ENCODE measurements at places on chromosomes 7 and 10.

DNA sequence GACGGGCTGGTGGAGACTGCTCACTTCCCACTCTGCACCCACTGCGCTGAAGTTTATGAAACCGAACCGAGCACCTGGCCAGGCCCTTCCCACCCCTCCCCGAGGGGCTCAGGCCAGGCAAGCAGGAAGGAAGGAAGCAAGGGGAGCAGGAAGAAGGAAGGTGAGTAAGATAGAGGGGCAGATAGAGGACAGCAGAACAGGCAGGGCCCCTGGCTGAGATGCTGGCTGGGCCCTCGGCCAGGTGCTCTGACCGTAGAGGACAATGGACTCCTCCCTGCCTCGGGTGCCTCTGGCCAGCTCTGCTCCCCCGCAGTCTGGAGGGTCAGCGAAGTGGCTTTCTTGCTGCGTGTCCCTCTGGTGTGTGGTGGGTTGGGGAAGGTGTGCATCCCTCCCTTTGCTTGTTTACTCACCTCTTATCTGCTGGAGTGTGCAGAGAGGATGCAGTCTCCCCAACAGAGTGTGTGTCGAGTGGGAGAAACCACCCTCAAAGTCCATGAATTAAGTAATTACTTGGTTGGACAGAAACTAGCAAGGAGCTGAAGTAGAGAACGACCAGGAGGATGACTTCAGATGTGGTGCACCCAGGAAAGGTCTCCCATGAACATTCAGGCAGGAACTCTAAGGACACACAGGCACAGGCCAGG is 82.8 kb upstream of the PPP2R2D start:
- no peak overlapping the region for H3K27ac ChIP-seq
- H3K27me3 ChIP-seq, result no peaks in the 10 kb centered on the region
- no peaks in the 10 kb centered on the region for H3K4me1 ChIP-seq
- DNase-seq, result no peak
- H3K4me3 ChIP-seq, result no peak overlapping the region

DNA sequence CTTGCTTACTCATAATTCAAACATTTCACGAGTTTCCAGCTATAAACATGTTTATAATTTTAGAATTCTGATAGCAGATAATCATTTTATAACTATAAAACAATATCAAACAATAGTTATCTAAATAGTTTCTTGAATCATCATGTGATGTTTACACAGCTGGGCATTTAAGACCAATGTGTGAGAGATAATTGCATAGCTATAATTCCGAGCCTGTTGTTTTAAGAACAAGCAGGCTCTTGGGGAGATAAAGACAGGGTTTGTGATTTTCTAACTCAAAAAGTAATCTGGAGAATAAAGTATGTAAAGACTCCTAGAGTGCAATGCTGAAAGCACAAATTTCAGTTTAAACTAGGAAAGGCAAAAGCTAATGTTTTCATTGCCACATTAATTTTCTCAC is 331.2 kb downstream of the LRRTM3 start:
- H3K27ac ChIP-seq, result no peak overlapping the region
- no peaks in the 10 kb centered on the region for H3K36me3 ChIP-seq
- H3K4me3 ChIP-seq, result no peak overlapping the region

GRCh38 chr7:16817536-16817935 is 12.7 kb upstream of the AGR2 start:
- no peak overlapping the region for H3K27ac ChIP-seq
- H3K4me1 ChIP-seq, result no peaks in the 10 kb centered on the region
- H3K36me3 ChIP-seq, result no peaks in the 10 kb centered on the region
- no peak overlapping the region for H3K4me3 ChIP-seq

DNA sequence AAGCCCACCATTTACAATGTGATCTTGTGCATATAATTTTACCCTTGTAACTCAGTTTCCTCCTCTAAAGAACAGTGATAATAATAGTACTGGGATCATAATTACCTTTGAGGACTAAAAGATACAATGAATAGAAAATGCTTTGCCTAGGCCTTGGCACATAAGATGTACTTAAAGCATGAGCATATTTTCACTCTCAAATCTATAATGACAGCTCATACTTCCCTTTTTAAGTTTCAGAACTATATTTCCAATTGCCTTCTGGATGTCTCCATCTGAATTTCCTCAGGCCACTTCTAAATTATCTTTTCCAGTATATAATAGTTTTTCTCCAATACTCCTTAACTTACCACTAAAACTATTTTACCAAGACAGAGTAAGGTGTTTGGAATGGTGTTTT is 13.3 kb upstream of the ITGB8 start:
- no peaks in the 10 kb centered on the region for H3K4me1 ChIP-seq
- H3K36me3 ChIP-seq, result no peaks in the 10 kb centered on the region
- no peak for DNase-seq
- peaks cover 9% of the 10 kb centered on the region for H3K27me3 ChIP-seq

DNA sequence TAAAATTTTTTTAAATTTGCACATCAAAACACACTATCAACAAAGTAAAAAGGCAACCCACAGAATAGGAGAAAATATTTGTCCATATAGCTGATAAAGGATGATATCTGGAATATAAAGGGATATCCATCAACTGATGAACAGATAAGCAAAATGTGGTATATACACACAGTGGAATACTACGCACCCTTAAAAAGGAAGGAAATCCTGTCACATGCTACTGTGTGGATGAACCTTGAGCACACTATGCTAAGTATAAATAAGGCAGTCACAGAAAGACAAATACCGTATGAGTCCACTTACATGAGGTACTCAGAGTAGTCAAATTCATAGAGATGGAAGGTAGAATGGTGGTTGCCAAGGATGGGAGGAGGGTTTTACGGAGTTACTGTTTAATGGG is 37.7 kb downstream of the ARHGAP19 start:
- H3K27me3 ChIP-seq, result no peaks in the 10 kb centered on the region
- H3K4me1 ChIP-seq, result no peaks in the 10 kb centered on the region
- H3K36me3 ChIP-seq, result peaks cover 47% of the 10 kb centered on the region
- no peak overlapping the region for H3K27ac ChIP-seq
- DNase-seq, result no peak

DNA sequence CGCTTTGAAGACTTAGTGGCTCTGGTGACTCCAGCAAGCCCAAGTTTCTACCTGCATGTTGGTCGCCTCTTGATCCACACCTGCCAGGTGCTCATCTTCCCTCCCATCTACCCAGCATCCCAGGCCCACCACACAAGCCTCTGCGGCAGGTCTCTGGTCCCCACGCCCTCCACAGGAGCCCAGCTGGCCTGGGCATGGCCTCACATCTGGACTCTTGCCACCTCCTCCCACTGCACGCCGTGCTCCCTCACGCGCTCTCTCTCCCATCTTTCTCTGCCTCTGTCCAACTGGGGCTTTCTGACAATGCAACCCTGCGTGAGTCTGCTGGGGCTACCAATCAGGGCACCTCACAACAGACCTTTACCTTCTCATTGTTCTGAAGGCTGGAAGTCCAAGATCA is 50.2 kb upstream of the FGFR2 start:
- H3K4me1 ChIP-seq, result no peaks in the 10 kb centered on the region
- H3K27ac ChIP-seq, result no peak overlapping the region
- H3K4me3 ChIP-seq, result no peak overlapping the region

- H3K27me3 ChIP-seq, result no peaks in the 10 kb centered on the region
- no peak overlapping the region for H3K4me3 ChIP-seq
- no peak overlapping the region for H3K27ac ChIP-seq
- no peak for DNase-seq
- no peaks in the 10 kb centered on the region for H3K4me1 ChIP-seq
These were observed 264.2 kb downstream of the HPSE2 start for GRCh38 chr10:98971464-98971863.

GRCh38 chr10:89814278-89814677 is 112.9 kb downstream of the KIF20B start:
- DNase-seq, result no peak
- H3K27ac ChIP-seq, result no peak overlapping the region
- no peak overlapping the region for H3K4me3 ChIP-seq
- H3K36me3 ChIP-seq, result no peaks in the 10 kb centered on the region
- H3K4me1 ChIP-seq, result no peaks in the 10 kb centered on the region

- H3K36me3 ChIP-seq, result no peaks in the 10 kb centered on the region
- DNase-seq, result peak; percentile 19
- H3K27ac ChIP-seq, result no peak overlapping the region
- H3K27me3 ChIP-seq, result peaks cover 23% of the 10 kb centered on the region
- no peak overlapping the region for H3K4me3 ChIP-seq
These were observed 14.8 kb upstream of the PRR15 start for GRCh38 chr7:29548823-29549222.

GRCh38 chr10:50536617-50537240 is 87.0 kb downstream of the SGMS1 start:
- peaks cover 53% of the 10 kb centered on the region for H3K4me1 ChIP-seq
- peak overlapping the region; percentile 40 for H3K27ac ChIP-seq
- DNase-seq, result peak; percentile 41
- no peak overlapping the region for H3K4me3 ChIP-seq
- H3K36me3 ChIP-seq, result peaks cover 5% of the 10 kb centered on the region
- no peaks in the 10 kb centered on the region for H3K27me3 ChIP-seq

DNA sequence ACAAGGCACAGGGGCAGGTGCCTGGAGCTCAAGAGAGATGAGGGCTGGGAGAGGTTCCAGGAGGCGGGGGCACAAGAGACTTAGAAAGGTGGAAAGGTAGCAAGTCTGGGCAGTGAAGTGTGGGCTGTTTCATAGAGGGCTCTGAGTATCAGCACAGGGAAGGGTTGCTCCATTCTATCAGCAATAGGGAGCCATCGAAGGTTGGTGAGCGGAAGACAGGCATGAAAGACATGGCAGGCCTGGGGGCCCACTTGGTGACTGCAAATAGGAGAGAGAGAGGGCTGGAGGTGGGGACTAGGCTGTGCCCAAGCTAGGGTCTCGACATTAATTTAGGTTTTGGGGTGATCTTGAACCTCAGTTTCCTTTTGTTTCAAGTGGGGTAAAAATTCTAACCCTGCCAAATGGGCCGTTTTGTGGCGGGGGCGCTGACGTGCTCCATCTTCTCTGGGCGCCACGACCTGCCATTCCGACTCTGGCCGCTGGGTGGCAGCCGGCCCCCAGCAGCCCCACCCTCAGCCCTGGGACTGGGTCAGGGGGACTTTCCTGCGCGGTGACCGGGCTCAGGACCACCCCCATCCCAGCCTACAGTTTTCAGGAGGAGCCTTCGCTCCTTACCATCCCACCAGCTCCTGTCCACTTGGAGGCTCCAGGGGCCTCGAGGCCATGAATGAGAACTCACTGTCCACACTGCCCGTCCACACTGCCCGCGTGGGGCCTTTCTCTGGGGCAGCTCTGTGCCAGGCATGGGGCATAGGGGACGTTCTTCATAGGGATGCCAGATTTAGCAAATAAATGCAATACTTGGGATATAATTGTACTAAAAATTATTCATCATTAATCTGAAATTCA is 37.2 kb upstream of the PCBD1 start:
- peaks cover 6% of the 10 kb centered on the region for H3K4me1 ChIP-seq
- no peak overlapping the region for H3K4me3 ChIP-seq
- DNase-seq, result peak; percentile 87
- peaks cover 4% of the 10 kb centered on the region for H3K27me3 ChIP-seq

DNA sequence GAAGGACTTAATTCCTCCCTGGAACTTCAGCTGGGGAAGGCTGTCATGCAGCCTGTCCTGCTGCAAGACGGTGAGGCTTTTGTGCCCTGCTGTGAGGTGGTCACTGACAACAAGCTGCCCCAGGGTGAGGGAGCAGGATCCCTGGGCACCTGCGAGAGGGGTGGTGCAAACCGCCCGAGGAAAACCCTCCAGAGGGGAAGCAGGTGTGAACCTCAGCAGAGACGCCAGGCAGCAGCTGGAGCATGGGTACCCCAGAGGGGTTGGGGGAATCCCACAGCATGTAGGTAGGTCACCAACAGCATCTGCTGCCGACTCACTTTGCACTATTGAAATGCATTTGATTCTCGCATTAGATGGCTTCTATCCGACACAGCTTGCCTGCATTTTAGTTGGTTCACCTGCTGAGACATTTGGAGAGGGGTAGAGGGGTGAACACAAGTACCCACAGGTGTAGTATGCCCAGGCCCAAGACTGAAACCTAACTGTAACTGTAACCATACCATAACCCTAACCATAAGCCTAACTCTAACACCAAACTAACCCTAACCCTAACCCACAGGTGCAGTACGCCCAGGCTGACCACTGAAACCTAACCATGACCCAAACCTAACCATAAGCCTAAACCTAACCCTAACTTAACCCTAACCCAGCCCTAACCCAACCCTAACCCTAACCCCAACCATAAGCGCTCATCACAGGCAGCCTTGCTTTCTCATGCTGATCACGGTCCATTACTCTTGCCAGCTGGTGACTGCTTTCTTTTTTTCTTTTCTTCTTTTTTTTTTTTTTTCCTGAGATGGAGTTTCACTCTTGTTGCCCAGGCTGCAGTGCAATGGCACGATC is 85.9 kb downstream of the ELFN1 start:
- H3K4me1 ChIP-seq, result no peaks in the 10 kb centered on the region
- no peak for DNase-seq
- H3K36me3 ChIP-seq, result no peaks in the 10 kb centered on the region

- H3K27me3 ChIP-seq, result no peaks in the 10 kb centered on the region
- DNase-seq, result no peak
- no peaks in the 10 kb centered on the region for H3K4me1 ChIP-seq
- no peak overlapping the region for H3K27ac ChIP-seq
- H3K36me3 ChIP-seq, result no peaks in the 10 kb centered on the region
These were observed 92.5 kb downstream of the MTPN start for GRCh38 chr7:135884495-135885232.

- peaks cover 6% of the 10 kb centered on the region for H3K4me1 ChIP-seq
- H3K27me3 ChIP-seq, result peaks cover 9% of the 10 kb centered on the region
- H3K4me3 ChIP-seq, result no peak overlapping the region
- no peaks in the 10 kb centered on the region for H3K36me3 ChIP-seq
These were observed 462.9 kb upstream of the ZMIZ1 start for GRCh38 chr10:78605800-78606350.

GRCh38 chr7:64868499-64868898 is 34.6 kb upstream of the ZNF273 start:
- DNase-seq, result peak; percentile 30
- no peaks in the 10 kb centered on the region for H3K36me3 ChIP-seq
- no peaks in the 10 kb centered on the region for H3K27me3 ChIP-seq
- H3K4me1 ChIP-seq, result no peaks in the 10 kb centered on the region

DNA sequence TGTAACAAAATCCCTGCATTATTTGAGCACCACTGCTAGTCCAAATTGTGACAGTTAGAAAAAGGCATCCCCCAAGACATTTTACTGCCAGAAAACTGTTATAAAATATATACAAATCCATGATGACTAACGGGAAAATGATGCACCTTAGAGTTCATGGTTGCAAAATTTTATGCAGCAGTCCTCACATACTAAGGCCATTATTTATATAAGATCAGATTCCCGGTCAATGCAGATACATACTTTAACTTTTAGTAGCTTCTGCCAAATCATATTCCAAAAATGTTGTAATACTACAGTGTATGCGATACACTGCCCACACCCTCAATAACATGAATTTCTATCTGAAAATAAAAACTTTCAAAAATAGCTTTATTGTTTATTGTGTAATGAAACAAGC is 239.9 kb upstream of the ZNF32 start:
- H3K4me3 ChIP-seq, result no peak overlapping the region
- no peak for DNase-seq
- peaks cover 28% of the 10 kb centered on the region for H3K27me3 ChIP-seq

- no peaks in the 10 kb centered on the region for H3K36me3 ChIP-seq
- no peak overlapping the region for H3K27ac ChIP-seq
- no peaks in the 10 kb centered on the region for H3K4me1 ChIP-seq
These were observed 148.7 kb upstream of the PPP2R2D start for GRCh38 chr10:131751827-131752775.

Data from activated CD4-positive, alpha-beta T cell treated with anti-CD3 and anti-CD28 coated beads, Interleukin-2, amount 10 ng/mL, durations not matched to agents 24 days and 14 days (primary cell).